Activated T-cell treated with anti-CD3 and anti-CD28 coated beads, Interleukin-2, amount 50 U/mL, for 72 hours (primary cell): ENCODE measurements at places on chromosomes 2 and 18. TPM values are rescaled to one million over a fixed set of nuclear protein-coding genes. Genes with fewer than 3 reads are reported as not detected.
A peak's percentile ranks its signal among the peaks of the same experiment; 100 is the strongest.

DNA sequence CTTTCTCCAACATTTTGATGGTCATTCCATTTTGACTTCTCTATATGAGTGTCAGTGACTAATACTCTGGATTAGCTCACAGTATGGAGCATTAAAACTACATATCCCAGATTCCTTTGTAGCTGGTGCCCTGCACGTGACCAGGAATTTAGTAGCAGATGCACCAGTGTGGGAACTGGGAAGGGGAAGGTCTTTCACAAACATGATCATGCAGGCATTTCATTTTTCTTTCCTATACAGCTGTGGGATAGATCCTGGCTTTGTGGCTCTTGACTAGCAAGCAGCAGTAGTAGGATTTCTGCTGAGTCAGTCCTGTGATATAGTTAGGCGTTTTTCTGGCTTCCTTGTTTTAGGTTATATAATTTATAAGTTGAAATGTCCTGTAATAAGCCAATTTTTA, 971.0 kb upstream of the CDH2 start:
- no peaks in the 10 kb centered on the region for H3K27me3 ChIP-seq
- H3K27ac ChIP-seq, result no peak overlapping the region
- DNase-seq, result no peak

DNA sequence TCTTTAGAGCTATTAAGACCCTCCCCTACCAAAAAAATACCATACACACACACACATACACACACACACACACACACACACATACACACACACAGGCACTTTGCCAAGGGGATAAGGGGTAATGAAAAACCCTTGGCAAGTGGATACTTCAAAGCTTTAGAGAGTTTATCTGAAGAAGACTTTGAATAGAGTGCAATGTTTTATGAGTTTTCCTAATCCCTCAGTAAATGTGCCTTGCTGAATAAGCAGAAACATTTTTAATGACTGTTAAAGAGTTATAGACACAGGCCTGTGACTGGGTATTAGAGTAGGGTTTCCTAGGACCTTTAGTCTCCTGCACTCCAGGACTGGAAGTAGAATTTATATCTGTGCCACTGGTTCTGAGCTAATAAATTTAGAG, 75.5 kb upstream of the CTAGE1 start:
- H3K4me3 ChIP-seq, result no peak overlapping the region
- H3K36me3 ChIP-seq, result peaks cover 2% of the 10 kb centered on the region
- no peak overlapping the region for H3K27ac ChIP-seq

- no peak overlapping the region for H3K27ac ChIP-seq
- peaks cover 20% of the 10 kb centered on the region for H3K4me1 ChIP-seq
- H3K36me3 ChIP-seq, result no peaks in the 10 kb centered on the region
- peak overlapping the region; percentile 85 for H3K4me3 ChIP-seq
- DNase-seq, result no peak
- H3K27me3 ChIP-seq, result peaks cover 14% of the 10 kb centered on the region
These were observed 2.7 kb downstream of the CHPF start for GRCh38 chr2:219540784-219541504.

DNA sequence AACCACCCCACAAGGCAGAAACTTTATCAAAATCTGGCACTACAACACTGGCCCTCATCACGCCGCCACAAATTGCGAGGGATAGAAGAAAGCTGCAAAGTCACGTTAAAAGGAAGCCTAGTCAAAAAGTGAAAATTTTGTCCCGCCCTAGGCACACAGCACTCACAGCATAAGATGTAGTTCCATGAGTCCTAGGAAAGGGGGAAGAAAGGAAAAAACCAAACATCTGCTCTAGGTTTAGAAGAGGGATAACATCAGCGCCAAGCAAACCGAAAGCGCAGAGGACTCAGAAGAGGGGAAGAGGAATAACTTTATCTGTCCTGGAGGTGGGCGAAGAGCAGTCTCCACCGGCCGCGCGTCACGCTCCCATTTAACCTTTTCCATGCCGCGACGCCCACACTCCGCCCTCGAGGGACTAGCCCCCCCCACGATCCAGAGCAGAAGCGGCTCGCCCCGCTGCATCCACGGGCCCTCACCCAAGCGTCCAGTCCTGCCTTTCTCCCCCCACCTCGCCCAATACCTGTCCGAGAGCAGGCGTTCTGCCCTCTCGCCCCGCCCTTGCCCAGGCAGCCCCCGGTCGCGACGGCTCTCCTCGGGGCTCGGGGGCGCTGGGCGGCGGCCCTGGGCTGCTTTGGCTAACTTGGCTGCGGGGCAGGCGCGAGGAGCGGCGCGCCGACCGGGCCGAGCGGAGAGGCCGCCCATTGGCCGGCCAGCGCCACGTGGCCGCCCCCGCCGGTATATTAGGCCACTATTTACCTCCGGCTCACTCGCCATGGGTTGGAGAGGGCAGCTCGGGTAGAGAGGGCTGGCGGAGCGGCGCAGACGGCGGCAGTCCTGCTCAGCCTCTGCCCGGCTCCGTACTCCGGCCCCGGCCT, at the start of gene HOXD1:
TSS of gene HOXD1 (plus strand) at position 770 of the 875 bp plus-strand sequence. CDS start 134 bp downstream, outside the sequence.
- peaks cover 4% of the 10 kb centered on the region for H3K36me3 ChIP-seq
- DNase-seq, result no peak
- H3K27me3 ChIP-seq, result peaks cover 72% of the 10 kb centered on the region
- peak within 1 kb of the TSS; percentile 96 for H3K4me3 ChIP-seq
- H3K27ac ChIP-seq, result no peak within 1 kb of the TSS

Gene DIPK1C
- not detected for total RNA-seq

Gene MAP2
- total RNA-seq, result 0.97 TPM

Gene FAP
- not detected for total RNA-seq

Gene MDH1B
- 0.56 TPM for total RNA-seq
